ENCODE measurements at places on chromosomes 2 and 18.
A peak's percentile ranks its signal among the peaks of the same experiment; 100 is the strongest.

DNA sequence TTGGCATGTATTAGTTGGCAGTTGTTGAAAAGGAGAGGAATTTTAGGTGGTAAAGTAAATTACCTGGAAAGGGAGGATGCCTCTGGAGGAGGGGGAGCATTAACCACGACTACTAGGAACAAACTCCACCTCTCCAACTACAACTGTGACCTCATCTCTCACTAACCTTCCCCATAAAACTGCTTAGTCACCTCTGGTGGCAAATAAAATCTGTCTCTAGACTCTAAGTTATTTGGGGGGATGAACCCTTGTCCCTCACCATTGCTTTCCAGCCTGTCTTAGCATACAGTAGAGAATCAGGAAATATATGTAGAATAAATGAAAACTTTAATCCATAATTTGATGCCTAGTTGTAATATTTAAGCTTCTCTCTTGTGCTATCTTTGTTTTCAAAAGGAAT lies 27.6 kb upstream of the MYO1B start:
- no peak for DNase-seq

DNA sequence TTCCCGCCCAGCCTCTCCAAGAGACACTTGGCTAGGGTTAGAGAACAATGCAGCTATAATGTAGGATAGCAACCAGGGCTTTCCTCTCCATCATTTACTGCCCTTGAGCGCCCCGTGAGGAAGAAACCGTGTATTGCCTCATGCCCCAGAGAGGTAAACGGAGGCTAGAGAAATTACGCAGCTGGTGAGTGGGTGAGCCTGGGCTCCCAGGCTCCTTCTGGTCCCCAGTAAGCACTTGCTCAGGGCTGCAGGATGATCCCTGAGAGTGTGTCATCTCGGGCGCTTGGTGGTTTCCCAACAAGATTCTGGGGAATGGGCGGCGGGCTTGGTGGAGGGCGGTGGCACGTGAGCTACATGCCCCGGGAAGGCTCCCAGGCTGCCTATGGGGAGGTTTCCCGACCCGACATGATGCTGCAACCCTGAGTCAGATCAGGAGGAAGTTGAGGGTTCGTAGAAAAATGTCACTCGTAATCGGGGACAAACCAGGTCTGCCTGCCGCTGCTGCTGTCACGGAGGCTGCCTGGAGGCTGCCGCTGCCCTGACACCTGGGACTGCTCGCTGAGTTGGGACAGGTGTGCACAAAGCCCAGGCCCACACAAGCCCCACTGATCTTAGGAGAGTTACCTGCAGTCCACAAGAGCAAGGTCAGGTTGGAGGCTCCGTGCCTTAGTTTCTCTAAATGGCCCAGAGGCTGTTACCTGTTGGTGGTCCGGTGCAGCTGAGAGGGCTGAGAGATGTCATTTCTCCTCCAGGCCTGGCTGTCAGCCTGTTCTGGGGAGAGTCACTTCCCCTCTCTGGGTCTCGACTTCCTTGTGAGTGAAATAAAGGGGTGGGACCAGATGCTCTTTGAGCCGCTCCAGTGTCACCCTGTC lies at the start of gene GPR55:
GPR55 (minus strand) TSS at position 773 of the 872 bp plus-strand sequence. CDS start 14,280 bp downstream, outside the sequence.
- peak; percentile 48 for DNase-seq

DNA sequence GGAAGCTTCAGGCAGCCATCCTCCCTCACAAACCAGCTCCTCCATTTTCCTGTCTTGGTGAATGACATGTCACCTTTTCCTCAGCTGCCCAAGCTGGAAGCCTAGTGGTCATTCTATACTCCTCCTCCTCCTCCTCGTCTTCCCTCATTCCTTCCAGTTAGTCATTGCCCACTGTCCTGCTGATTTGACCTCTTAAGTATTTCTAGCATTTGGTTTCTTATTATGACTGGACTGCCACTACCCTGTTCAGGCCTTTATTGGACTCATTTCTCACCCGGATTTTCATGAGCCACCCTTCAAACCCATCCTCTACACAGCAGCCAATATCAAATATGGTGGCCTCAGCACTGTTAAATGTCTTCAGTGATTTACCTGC lies 21.9 kb upstream of the MGAT5 start:
- DNase-seq = no peak

GRCh38 chr2:9634133-9634532 lies 3.3 kb upstream of the YWHAQ start:
- DNase-seq = no peak

GRCh38 chr2:6214471-6214870 lies 522.3 kb downstream of the SOX11 start:
- no peak for DNase-seq

DNA sequence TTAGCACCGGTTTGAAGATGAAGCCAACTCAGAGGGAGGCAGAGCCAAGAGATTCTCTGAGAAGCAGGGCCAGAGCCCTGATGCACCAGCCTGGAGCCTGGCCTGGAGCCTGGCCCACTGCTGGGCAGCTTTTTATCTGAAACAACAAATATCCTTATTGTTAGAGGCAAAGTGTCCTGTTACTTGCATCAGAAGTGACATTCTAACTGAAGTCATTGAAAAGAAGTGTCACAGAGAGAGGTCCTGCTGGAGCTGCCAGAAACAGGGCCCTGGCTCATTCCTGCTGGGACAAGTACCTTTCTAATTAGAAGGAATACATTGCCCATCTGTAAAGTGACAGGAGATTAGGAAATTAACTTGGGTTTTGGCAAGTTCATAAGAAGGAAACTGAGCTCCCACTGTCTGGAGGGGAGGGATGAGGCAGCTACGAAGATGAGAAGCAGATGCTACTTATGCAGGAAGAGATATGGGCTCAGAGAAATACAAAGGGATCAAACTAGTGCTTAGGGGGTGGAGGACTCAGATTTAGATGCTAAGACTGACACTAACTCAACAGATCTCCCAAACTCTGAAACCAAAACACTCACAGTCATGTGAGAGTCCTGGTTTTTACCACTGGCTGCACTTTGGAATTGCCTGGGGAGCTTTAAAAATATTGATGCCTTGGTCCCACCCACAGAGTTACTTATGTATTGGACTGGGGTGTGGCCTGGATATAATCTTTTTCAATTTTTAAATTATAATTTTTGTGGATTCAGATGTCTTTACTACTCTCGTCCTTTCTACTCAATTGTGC lies 11.0 kb upstream of the HK2 start:
- no peak for DNase-seq

GRCh38 chr2:112033600-112033999 lies 21.5 kb upstream of the TMEM87B start:
- no peak for DNase-seq

DNA sequence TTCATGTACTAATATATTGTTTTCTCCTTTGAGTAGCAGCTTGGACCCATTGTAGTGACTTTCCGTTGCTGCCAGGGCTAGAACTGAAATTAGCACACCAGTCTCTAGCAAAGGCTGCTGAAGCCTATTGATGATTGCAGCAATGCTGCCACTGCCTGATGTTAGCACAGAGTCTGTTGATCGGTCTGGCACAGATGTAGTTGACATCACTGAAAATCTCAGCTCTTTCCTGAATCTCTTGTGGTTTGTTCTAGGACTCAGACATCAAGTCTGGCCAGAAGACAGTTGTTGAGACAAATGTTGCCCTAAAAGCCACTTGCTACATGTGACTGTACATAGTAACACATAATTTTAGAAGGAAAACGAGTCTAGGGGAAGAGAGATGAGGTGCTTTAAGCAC lies 47.2 kb downstream of the VAPA start:
- no peak for DNase-seq

GRCh38 chr2:71702071-71702970 lies 249.0 kb downstream of the DYSF start:
- no peak for DNase-seq

- DNase-seq = no peak
These were observed 365 bp downstream of the NDUFB3 start for GRCh38 chr2:201072201-201072530.

DNA sequence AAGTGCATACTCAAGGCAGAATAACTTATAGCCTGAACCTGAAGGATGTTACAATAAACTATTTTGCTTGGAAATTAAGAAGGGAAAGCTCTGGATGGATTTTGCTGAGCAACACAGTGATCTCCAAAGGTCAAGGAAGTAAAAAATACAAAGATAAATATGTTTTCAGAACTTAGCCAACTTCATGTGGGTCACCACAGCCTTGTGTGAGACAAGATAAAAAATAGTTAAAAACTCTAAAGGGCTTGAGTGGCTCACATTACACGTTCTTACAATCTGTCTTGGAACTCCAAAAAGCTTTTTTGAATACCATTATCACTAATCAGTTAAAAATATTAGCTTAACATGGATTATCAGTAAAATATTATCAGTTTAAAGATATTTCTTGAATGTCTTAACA lies 28.9 kb upstream of the MTX2 start:
- no peak for DNase-seq

DNA sequence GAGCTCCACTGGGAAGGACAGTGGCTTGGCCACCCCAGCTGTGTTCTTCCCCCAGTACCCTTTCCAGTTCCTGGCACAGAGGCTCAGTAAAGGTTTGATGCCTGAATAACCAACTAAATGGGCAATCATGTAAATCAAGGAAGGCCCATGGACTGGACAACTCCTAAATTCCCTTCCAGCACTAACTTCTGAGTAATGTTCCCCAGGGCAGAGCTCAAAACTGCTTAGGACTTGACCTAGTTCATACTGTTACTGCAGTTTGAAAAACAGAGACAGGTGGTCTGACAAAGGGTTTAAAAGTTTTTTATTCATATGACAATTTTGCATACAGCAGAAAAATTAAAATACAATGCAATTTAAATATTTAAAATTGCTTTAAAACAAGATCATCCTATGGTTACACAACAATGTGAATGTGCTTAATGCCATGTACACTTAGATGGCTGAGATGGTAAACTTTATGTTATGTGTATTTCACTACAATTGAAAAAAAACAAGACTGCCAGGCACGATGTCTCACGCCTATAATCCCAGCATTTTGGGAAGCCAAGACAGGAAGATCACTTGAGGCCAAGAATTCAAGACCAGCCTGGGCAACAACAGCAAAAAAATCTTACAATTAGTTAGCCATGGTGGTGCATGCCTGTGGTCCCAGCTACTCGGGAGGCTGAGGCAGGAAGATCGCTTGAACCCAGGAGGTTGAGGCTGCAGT lies 26.2 kb downstream of the PCBP1 start:
- no peak for DNase-seq

DNA sequence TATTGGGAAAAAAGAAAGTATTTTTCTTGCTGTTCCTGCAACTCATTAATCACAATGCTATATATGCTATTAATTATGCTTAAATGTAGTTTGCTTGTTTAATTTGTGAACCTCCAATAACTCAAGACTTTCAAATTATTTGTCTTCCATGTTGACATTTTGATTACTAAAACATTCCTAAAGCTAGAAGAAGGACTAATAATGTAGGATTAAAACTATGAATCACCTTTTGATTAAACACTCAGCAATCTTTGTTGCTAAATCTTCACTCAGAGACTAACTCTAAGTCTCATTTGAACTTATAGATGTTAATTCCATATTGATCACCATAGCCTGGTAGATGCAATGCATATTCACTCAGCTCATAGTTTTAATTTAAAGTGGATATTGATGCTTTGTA lies 524.6 kb upstream of the ZEB2 start:
- DNase-seq = no peak

GRCh38 chr2:54887850-54888545 lies 162.3 kb downstream of the RTN4 start:
- DNase-seq = no peak

GRCh38 chr2:60742419-60742818 lies 13.6 kb upstream of the PAPOLG start:
- DNase-seq = no peak

GRCh38 chr2:197089655-197090054 lies 163.1 kb upstream of the PGAP1 start:
- DNase-seq = no peak

- no peak for DNase-seq
These were observed 160.9 kb upstream of the CCDC150 start for GRCh38 chr2:196478588-196478987.

GRCh38 chr2:9029721-9030120 lies 26.2 kb upstream of the MBOAT2 start:
- DNase-seq = no peak

- no peak for DNase-seq
These were observed 167.0 kb downstream of the PTH2R start for GRCh38 chr2:208573569-208573968.

- no peak for DNase-seq
These were observed 36.7 kb upstream of the CDC42EP3 start for GRCh38 chr2:37708146-37708545.
